ENCODE measurements at places on chromosomes 16 and 17.

DNA sequence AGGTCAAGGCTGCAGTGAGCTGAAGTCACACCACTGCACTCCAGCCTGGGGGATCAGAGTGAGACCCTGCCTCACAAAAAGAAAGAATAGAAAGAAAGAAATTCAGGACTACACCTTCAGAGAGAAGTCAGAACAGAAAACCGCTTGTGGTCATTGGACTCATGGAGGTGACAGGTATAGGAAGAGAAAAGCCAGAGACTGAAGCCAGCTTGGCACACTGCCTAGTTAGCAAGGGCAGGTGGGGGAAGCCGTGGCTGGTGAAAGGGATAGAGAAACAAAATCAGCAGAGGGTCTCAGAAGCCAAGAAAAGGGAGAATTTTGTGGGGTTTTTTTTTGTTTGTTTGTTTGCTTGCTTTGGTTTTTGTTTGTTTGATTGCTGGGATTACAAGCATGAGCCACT lies 32.9 kb upstream of the SKAP1 start:
- DNase-seq: no peak

- no peak for DNase-seq
Measured at GRCh38 chr16:4954714-4955113, 3.4 kb upstream of the SEC14L5 start.

- DNase-seq: no peak
Measured at GRCh38 chr16:87661561-87661960, 59.3 kb downstream of the JPH3 start.

GRCh38 chr16:88558457-88559442 lies 11.5 kb upstream of the ZC3H18 start:
- peak; percentile 72 for DNase-seq

DNA sequence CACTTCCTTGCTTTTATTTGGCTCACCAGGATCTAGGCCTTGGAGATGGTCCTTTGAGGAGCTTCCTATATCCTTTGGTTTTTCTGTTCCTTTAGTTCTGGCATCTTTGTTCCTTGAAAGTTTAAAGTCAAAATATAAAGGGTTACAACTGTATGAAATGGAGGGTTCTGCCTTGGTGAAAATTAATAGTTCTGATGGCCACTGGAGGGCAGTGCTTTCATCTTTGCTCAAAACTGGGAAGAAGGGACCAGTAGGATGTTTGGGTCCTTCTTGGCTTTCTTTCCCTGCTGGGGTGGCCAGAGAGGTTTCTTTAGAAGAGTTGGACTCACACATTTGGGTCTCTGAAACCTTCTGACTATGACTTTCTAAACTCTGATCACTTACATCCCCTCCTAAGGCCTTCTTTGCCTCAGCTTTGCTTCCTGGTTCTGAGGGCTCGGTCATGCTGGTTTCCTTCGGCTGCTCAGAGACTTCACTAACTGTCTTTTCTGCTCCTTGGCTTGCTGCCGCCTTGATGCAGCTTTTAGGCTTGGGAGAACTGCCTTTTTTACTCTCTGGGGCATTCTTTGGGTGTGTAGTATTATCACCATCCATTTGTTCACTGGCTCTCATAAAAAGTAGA lies 10.9 kb upstream of the ITGA2B start:
- no peak for DNase-seq

DNA sequence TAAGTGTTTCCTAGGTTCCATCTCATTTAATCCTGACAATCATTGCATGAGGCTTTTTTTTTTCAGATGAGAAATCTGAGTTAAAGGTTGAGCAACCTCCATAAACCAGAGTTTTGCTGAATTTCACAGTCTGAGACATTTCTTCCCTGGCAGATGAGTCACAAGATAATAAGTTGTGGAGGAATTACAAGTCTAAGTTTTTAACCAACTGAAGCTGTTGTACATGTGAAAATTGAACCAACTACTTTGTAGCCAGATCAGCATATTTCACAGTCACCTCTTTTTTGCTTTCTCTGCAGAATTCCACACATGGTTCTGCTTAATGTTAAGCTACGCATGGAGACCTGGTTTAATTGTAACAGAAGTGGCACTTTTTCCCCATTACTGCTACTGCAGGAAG lies 765.6 kb downstream of the CDH11 start:
- no peak for DNase-seq

- no peak for DNase-seq
Measured at GRCh38 chr17:52027081-52027480, 131.4 kb downstream of the CA10 start.

GRCh38 chr17:78506454-78507309 lies 70.5 kb downstream of the DNAH17 start:
- DNase-seq: no peak

GRCh38 chr17:4172356-4172755 lies 29.4 kb downstream of the CYB5D2 start:
- no peak for DNase-seq

DNA sequence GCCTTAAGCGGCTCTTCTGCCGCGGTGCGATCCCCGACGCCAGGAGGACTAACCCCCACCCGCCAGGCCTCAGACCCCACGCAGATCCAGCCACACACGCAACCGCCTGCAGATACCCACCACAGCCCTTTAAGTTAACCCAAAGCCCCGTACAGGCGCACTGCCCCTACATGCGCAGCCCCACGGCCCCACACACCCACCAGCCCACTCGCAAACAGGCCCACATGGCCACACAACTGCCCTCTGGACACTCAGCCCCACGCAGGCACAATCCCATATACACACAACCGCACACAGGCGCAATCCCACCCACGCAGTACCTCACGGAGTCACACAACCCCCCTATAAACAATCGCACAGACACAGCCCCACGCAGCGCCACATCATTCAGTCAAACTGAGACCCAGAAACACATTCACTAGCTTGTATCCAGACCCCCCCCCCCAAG lies 41.7 kb downstream of the RAI1 start:
- DNase-seq: no peak

GRCh38 chr17:28395426-28395825 lies 10.6 kb downstream of the SLC46A1 start:
- no peak for DNase-seq

- no peak for DNase-seq
Measured at GRCh38 chr17:29581583-29582253, 7.7 kb downstream of the GIT1 start.

- DNase-seq: no peak
Measured at GRCh38 chr16:87822108-87822970, 47.0 kb downstream of the SLC7A5 start.

- peak; percentile 50 for DNase-seq
Measured at GRCh38 chr17:56913867-56914580, at the start of gene TRIM25. Gene TRIM25, minus strand, starts transcription at chr17:56914049. Its CDS starts 61 bp downstream, at chr17:56913988.

DNA sequence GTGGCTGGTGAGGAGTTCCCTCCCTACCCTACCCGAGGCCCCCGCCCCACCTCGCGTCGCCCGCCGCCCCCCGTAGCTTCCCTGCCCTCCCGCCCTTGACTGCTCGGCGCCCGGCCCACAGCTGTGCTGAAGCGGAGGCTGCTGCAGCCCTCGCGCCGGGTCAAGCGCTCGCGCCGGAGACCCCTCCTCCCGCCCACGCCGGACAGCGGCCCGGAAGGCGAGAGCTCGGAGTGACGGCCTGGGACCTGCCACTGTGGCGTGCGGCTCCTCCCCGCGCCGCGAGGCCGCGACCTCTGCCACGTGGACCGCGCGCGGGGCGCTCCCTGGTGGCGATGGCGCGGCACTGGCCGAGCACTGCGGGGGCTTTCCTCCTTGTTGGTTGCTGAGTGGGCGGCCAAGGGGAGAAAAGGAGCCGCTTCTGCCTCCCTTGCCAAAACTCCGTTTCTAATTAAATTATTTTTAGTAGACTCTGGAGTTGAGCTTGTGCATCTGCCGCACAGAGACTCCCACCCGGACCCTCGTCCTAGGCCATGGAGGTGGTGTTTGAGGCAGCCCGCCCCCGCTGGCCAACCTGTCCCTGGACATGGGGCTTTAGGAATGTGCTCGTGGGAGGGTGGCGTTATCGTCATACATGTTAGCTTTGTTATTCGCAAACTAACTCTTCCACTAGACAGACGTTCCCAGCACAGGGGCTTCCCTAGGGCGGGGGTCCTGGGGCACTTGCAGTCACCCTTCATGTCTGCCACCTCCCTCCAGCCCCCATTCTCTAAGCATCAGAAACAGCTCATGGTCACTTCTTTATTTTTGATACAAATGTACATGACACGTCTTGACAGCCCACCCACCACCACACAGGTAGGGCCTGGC lies 4.4 kb downstream of the TP53I13 start:
- DNase-seq: no peak

GRCh38 chr17:1868090-1868489 lies 38.3 kb downstream of the RPA1 start:
- no peak for DNase-seq

- no peak for DNase-seq
Measured at GRCh38 chr17:43342589-43342890, 56.3 kb upstream of the ARL4D start.

GRCh38 chr17:45261577-45262515 lies at the start of gene SPATA32:
Gene SPATA32, minus strand, starts transcription at chr17:45262094. Its CDS starts 78 bp downstream, at chr17:45262016.
- no peak for DNase-seq

DNA sequence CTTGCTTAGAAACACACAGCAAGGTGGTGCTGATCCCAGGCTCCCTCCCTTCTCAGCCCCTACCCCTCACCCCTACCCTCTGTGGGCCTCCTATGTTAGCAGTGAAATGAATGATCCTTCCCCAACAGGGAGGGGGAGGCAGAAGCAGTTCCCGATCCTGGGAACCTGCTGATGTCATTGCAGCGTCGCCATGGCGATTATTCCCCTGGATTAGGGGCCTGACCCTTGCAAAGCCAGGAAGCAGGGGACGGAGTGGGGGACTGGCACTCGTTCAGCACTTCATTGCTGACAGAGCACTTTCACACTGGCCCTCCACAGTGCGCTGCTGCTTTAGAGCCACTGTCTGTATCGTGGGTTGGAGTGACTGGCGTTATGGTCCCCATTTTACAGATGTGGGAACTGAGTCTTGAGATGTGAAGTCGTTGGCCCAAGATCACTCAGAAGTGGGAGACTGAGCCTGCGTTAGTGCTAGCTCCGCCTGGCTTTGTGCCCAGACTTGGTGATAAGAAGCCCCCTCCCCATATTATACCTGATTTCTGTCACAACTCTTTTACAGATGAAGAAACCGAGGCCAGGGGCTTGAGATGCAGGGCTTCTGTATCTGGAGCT lies 26.6 kb downstream of the LASP1 start:
- no peak for DNase-seq

- no peak for DNase-seq
Measured at GRCh38 chr17:48603959-48604769, 622 bp downstream of the HOXB6 start.

DNA sequence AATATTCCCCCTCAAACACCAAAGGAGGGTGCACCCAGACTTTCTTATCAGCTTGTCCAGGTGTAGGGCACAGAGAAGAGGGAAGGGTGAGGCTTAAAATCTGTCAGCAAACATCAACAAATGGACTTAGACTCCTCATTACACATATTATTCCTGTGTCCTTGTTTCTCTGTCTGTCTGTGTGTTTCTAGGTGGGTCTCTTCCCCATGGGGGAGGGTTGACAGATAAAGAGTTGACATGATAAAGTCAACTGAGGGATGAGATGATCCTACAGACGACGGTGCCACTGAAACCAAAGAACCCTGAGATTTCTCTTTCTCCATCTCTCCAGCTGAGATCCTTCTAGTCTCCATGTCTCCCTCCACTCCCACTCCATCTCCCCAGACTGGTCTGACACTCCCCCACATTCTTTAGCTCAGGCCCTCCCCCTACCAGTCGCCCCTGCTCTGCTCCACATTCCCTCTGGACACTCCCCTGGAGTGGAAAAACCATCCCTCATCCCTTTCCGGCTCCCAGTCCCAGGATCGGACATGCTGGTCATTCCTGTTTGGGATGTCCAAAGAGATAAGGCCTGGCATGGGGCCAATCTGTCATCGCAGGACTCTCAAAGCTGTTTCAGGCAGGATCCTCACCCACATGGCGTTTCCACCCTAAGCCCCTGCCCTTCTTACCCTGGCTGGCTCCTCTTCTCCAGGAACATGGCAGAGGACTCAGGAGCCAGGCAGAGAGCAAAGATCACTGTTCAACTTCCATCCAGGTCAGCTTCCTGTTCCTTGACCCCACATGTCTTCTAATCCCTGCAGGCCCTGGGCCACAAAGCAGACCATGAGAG lies 2.9 kb upstream of the ITGA3 start:
- no peak for DNase-seq

DNA sequence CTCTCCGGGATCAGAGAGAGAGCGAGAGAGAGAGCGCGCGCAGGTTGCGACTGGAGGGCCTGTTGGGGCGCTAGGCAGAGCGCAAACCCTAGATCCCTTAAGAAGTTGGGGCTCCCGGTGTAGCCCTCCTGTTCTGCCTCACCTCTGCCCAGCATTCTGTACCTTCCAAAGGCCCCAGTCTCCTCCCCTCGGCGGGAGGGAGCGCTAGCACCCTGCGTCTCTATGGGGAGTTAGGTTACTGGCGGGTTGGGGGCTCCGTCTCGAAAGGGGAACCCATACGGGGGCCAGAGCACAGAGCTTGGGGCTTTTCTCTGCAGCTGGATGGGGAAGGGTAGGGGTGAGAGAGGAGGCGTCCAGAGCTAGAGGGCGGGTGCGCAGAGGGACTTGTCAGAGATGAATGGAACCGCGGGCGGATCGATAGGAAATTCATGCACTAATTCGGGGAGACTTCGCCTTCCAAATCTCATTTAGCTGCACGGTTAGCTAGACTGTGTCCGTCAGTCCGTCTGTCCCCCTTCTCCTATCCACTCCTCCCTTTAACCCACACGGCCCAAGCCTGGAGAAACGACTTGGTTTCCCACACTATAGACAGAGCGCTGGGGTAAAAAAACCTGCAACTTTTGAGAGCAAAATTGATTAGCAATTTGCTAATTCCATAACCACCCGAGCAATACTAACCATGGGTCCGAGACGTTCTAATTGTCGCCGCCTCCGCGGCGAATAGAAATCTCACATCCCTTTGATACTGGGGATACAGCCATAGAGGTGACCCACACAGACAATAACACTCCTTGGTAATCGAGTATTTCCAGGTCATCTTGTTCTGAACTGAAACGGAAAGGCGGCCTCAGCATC lies 693 bp upstream of the HOXB4 start:
- DNase-seq: no peak

DNA sequence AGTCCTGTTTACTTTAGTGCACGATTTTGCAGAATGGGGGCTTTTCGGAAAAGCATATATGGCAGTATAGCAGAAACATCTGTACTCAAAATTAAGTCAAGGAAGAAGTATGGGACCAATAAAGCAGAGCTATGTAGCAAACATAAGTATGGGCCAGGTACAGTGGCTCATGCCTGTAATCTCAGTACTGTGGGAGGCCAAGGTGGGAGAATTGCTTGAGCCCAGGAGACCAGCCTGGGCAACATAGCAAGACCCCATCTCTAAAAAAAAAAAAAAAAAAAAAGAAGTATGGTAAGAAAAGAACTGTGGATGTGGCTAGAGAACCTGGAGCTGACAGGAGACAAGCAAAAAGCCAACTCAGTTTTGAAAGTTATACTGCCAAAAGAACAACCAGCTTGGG lies 36.1 kb downstream of the ZNF652 start:
- DNase-seq: no peak

DNA sequence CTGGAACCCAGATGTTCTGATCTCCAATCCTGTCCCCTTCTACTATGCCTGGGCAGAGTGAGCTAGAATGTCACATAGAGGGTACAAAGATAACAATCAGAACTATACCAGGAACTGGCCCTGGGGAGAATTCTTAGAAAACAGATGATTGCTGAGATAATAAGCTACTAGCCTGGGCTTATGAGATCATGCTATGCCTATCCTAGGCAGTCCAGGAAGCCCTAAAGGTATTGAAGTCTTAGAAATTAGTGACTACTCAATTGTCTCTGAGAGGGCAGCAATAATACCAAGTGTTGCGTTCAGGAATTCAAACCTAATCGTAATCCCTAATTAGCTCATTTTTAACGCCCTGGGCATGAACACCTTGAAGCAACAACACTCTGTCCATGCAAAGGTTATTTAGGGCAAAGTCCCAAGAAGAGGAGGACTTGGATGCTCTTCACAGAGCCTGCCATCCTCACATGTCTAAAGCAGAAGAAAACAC lies 77.1 kb downstream of the MMD start:
- no peak for DNase-seq
